ENCODE measurements at places on chromosomes 12 and 14. TPM values are rescaled to one million over a fixed set of nuclear protein-coding genes. Genes with fewer than 3 reads are reported as not detected.

GRCh38 chr12:110193196-110193595 is 69.0 kb downstream of the IFT81 start:
- DNase-seq, result no peak

DNA sequence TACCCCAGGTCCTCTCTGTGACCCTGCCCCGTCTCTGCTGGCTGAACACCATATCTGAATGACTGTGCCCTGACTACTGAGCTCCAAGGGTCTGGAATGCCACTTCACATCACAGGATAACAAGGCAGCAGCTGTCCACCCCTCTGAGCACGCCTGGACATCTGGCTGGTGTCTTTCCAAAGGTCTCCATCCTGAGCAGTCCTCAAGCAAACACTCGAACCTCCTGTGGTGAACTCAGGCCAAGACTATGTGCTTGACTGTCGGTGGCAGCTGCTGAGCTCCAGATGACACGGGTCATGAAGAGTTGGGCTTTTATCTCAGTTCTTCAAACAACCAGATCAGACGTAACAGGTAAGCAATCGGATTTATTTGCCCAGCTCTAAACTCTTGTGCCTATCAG is 117.2 kb upstream of the BCL2L14 start:
- DNase-seq, result no peak

GRCh38 chr14:76599559-76600287 is 161.5 kb upstream of the VASH1 start:
- DNase-seq, result no peak

GRCh38 chr12:23581913-23582312 is 367.6 kb downstream of the SOX5 start:
- no peak for DNase-seq

Gene CHMP4A
- 34.7 TPM for total RNA-seq
